ENCODE measurements at places on chromosomes 2 and 18.

DNA sequence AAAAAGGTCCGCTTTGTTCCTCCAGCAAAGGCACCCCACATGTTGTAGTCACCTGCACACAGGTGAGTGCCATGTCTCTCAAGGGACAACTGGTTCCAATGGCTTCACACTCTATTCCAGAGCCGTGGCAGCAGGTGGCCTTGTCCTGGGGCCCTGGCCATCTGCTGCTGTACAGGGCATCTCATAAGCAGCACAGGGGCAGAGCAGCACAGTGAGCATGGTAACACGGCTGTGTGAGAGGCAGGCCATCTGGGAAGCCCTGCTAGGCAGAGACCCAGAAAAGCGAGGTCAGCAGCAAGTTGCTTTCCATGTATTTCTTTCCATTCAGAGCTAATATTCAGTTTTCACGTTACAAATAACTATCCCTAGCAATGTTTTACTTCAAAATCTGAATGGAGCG lies 54.7 kb downstream of the CMPK2 start:
- no peak for ATAC-seq

- ATAC-seq, result no peak
Observed at GRCh38 chr2:43021791-43022509, 204.5 kb downstream of the ZFP36L2 start.

- ATAC-seq, result peak; percentile 58
Observed at GRCh38 chr2:169776252-169776761, 22.4 kb upstream of the SSB start.

DNA sequence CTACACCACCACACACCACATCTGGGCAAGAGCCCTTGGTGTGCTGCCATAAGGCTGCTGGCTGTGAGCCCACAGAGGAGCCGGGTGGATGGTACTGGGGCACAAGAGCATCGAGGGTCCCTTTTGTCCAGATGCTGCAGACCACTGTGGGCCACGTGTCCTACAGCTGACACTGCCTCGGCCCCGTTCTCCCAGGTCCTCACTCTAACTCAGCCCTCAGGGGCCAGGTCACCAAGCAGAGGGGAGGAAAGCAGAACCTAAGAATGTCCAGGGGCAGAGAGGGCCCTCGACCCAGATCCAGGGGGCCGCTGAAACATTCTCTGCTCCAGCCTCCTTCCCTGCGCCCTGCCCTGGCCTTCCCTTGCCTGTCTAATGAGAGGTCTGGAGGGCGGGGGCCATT lies 91.7 kb upstream of the ASB18 start:
- no peak for ATAC-seq

- ATAC-seq, result no peak
Observed at GRCh38 chr18:80119111-80119510, 10.0 kb downstream of the ADNP2 start.

DNA sequence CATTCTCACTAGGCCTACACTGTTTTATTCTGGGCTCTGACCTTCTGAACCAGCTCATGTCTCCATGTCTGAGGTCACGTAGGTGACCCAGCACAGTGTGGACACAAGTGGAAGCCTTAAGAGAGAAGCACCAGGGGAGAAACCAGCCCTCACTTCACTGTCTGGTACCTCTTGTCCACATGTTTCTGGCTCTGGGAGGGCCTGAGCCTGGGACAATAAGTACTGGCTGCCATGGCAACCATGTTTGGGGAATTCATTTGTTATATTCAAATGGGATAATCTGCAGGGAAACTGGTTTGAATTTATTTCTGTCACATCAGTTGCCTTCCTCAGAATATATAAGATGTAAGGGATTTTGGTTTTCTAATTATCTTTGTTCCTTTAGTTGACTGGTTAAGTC lies 23.3 kb downstream of the MYO3B start:
- ATAC-seq, result no peak

DNA sequence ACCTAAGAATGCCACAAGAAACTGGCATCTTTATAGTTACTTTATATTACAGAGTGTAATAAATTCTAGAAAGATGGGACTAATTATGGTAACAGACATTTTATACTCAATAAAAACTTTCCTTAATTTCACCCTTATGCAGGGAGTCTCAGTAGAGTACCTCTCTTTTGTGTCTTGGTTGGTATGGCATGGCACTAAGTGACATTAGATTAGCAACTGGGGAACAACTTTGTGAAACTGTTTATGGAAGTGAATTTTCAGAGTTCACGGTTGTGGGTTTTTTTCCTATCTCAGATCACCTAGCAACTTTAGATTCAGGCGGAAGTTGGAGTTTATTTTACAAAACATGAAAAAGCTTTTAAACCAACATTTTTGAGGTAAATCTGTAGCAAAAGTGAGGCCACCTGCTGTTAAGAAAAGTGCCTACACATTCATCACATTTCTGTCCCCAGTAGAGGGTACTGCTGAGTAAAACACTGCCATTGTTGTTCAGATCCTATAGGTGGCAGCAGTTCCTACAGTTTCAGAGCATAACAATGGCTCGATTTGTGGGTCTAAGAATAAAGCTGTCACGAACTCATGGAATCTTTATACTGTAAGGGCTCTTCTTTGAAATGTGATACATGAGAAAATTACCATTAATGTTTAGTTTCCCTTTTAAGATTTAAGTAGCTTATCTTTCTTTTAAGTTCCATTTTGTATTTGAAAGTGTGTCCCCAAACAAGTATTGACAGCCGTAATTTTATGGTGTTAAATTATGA lies 117.6 kb downstream of the CAMKMT start:
- peak; percentile 100 for ATAC-seq

DNA sequence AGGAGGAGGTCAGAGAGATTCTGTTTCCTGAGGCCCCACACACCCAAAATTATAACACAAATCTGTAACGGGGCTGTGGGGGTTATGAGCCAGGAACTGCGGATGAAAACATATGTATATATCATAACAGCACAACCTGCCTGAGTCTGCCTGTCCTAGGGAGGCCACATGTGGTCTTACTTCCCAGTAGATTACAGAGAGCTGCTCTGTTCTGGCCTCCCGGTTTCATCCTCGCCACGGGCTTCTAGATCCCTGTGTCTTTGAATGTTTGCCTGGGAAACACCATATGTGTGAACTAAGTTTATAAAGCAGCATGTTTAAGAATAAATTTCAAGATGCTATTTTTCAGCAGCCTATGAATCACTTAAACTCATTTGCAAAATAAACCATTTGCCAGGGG lies 124.0 kb downstream of the TMEM200C start:
- ATAC-seq, result no peak

GRCh38 chr2:66481100-66481549 lies 46.2 kb downstream of the MEIS1 start:
- ATAC-seq, result peak; percentile 55

- no peak for ATAC-seq
Observed at GRCh38 chr2:88053934-88054781, 1.4 kb downstream of the KRCC1 start.

DNA sequence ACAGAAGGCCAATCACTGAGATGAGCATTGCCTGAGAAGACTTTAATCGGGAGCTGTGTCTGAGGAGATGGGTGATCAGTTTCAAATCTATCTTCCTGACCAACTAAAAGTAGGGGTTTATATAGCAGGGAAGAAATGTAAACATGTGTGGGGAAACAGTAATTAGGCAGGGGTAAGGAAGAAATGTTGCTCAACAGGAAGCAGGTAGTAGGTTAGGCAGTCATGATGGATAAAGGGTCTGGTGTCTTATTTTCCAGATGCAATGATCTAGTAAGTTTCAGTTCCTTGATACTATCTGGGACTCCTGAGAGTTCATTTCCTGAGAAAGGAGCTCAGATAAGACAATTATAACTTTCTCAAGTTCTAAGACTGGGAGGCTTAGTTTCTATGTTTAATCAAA lies 33.8 kb upstream of the DNAJC10 start:
- ATAC-seq, result no peak

- no peak for ATAC-seq
Observed at GRCh38 chr18:1133541-1133940, 228.9 kb downstream of the ADCYAP1 start.

DNA sequence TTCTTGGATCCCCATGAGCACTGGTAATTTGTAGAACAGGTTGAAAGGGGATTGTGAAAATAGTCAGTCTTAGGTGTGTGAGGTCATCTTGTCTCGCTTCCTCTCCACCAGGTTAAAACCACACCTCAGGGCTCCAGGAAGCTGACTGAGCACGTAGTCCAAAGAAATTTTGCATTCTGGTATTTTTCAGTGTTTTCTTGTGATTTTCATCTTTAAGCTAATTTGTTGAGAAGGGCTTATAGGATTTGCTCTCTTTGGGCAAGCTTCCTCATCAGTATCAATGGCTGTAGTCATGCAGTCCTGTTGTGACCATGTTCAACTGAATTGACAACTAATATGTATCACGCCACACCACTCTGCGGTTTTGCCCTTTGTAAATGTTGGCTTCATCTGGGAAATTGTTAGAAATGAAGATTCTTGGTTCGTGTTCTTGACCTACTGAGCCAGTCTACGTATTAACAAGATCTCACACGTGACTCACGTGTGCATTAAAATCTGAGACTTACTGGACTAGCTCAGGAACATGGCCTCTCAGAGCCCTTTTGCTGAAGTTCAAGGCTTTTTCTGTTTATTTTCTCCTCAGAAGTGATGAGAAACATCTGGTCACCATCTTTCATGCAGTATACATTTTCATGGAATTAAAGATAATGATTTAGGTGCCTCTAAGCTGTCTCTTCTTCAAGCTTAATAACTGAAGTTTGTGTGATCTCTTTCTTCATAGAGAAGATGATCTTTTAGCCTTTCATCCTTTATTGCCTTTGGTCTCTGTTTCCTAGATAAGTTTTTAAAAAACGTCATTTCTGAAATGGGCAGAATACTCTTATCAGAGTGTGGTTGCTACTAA lies 32.8 kb downstream of the FMNL2 start:
- no peak for ATAC-seq

DNA sequence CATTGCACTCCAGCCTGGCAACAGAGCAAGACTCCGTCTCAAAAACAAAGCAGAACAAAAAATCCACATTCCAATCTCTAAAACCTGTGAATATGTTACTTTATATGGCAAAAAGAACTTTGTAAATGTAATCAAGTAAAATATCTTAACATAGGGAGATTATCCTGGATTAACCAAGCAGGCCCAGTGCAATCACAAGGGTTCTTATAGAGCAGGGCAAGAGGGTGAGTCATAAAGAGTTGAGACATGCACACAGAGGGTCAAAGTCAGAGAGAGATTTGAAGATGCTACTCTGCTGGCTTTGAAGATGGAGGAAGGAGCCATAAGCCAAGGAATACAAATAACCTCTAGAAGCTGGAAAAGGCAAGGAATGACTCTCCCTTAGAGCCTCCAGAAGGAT lies 60.9 kb upstream of the SLC9A2 start:
- ATAC-seq, result no peak

DNA sequence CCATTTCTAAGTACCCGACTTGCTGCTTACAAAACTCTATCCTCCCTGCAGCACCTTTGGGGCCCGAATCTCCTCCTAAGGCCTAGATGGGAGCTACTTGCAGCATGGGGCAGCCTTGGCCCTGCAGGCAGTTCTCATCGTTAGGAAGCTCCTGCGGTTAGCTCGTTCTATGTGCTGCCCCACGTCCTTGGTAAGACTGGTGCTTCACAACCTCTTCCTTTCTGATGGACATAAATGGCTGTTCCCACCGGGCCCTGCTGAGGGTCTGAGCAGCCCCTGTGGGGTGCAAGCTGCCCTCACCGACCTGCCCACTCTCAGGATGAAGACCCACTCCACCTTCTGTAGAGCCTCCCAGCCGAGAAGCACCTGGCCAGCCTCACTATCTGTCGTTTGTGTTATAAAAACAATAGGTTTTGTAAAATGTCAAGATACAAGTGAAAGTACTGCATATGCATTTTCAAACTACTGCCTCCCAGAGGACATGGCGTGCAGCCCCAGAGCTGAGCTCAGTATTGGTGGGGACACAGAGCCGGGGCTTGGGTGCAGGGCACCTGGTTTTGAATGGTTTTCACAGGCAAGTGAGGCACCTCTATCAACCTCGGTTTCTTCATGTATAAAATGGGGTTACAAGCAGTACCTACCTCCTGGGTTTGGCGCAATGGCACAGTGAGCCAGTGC lies 19.4 kb downstream of the OTOF start:
- ATAC-seq, result no peak

DNA sequence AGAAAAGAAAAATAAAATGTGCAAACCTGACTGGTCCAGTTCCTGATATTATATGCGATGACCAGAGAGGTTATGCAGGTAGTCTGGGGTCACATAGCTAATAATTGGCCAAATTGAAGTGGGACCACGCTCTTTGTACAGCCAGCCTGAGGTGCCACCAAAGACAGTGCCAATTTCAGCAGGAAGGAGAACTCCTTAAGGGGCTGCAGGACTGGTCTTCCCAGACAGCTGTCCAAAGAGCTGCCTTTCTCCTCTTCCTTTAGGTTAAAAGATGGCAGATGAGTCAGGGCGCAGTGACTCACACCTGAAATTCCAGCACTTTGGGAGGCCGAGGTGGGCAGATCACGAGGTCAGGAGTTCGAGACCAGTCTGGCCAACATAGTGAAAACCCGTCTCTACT lies 95.5 kb downstream of the ACKR3 start:
- no peak for ATAC-seq

DNA sequence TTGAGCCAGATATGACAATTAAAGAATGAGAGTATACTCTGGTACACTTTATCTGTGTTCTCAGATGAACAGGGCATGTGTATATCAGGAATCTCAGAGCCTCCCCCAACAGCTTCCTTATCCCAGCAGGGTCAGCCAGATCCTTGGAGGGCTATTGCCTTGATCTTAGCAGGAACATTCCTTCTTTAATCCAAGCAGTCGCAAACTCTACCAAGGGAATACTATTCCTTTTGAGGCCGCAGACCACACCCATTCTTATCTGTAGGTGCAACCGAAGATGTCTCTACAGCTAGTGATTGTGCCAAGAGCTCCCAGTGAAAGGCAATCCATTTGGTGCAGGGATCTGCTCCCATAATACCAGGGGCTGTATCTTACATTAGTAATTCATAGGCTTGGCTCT lies 118.3 kb upstream of the DOK6 start:
- no peak for ATAC-seq

- ATAC-seq, result no peak
Observed at GRCh38 chr2:128545085-128545484, 226.4 kb upstream of the HS6ST1 start.

DNA sequence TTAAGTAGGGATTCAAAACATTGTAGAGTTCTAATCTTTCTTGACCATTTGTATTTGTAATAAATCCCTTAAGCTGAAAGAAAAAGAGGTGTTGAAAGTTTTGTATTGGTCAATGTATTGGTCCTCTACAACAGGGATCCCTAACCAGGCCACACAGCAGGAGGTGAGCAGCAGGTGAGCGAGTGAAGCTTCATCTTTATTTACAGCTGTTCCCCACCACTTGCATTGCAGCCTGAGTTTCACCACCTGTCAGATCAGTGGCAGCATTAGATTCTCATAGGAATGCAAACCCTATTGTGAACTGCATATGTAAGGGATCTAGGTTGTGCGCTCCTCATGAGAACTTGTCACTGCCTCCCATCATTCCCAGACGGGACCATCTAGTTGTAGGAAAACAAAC lies 715.7 kb upstream of the NXPH2 start:
- no peak for ATAC-seq

DNA sequence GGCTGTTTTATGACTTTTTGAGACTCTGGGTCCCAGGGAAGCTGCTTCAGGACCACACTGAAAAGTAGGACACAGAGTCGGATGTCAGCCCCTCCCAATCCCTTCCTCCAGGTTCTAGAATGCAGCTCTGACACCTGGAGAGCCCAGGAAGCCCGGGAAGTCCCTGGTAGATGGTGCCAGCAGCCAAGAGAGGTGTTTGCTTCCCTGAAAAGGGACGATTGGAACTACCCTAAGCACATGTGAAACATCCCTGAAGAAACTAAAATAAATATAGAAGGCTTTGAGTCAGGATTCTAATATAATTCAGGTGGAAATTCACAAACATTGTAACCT lies 163.2 kb upstream of the CYRIA start:
- no peak for ATAC-seq

Data from SK-N-SH treated with all-trans-retinoic acid at 6 μM for 48 hours (cell line).